ENCODE measurements at places on chromosomes 12 and 14. TPM values are rescaled to one million over a fixed set of nuclear protein-coding genes. Genes with fewer than 3 reads are reported as not detected.

The CD27 gene
- not detected for total RNA-seq

The AGAP2 gene
- total RNA-seq: 0.18 TPM

- peaks cover 36% of the 10 kb centered on the region for H3K4me1 ChIP-seq
- peak overlapping the region; percentile 49 for H3K4me3 ChIP-seq
- peaks cover 2% of the 10 kb centered on the region for H3K27me3 ChIP-seq
- H3K27ac ChIP-seq: peak overlapping the region; percentile 62
- DNase-seq: peak; percentile 57
- H3K36me3 ChIP-seq: no peaks in the 10 kb centered on the region
Measured at GRCh38 chr12:98399532-98399931, 115.9 kb upstream of the TMPO start.

GRCh38 chr14:96797582-96798349 is 584 bp downstream of the VRK1 start:
- H3K27me3 ChIP-seq: peaks cover 4% of the 10 kb centered on the region
- peak overlapping the region; percentile 94 for H3K27ac ChIP-seq
- peak; percentile 12 for DNase-seq
- H3K36me3 ChIP-seq: no peaks in the 10 kb centered on the region
- H3K4me3 ChIP-seq: peak overlapping the region; percentile 97
- peaks cover 35% of the 10 kb centered on the region for H3K4me1 ChIP-seq

DNA sequence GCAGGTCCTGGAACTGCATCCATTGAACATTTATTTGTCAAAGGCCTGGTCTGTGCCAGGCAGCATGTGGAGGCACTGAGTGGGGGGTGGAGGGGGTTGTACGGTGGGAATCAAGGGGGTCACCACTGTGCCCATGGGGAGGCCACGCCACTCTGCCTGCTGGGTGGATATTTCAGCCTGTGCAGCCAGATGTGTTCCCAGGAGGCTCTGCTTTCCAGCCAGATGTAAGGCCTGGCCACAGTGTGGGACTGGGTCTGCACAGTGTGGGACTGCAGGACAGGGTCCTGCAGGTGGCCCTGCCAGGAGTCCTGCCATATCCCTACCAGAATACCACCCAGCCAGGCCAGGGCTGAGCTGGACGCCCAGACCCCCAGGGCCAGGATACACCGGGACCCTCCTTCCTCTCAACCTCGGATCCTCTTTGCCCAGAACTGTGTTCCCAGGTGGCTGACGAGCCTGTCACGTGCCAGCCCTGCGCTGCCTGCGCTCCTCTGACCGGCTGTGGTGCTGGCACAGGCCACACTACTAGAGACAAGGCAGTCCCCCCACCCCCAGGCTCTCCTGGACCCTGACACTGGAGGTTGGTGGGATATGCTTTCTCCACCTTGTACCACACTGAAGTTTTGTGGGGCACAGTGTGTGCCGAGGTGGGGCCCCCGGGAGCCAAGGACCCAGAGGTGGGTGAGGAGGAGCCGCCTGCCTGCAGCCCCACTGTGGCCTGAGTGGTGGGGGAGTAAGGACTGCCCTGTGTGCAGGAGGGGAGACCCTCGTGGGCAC is 17.5 kb downstream of the XRCC3 start:
- no peak overlapping the region for H3K4me3 ChIP-seq
- H3K27ac ChIP-seq: peak overlapping the region; percentile 57
- no peak for DNase-seq
- H3K27me3 ChIP-seq: peaks cover 17% of the 10 kb centered on the region

- peaks cover 35% of the 10 kb centered on the region for H3K27me3 ChIP-seq
- no peak overlapping the region for H3K27ac ChIP-seq
Measured at GRCh38 chr12:6355491-6356373, 13.9 kb upstream of the TNFRSF1A start.

DNA sequence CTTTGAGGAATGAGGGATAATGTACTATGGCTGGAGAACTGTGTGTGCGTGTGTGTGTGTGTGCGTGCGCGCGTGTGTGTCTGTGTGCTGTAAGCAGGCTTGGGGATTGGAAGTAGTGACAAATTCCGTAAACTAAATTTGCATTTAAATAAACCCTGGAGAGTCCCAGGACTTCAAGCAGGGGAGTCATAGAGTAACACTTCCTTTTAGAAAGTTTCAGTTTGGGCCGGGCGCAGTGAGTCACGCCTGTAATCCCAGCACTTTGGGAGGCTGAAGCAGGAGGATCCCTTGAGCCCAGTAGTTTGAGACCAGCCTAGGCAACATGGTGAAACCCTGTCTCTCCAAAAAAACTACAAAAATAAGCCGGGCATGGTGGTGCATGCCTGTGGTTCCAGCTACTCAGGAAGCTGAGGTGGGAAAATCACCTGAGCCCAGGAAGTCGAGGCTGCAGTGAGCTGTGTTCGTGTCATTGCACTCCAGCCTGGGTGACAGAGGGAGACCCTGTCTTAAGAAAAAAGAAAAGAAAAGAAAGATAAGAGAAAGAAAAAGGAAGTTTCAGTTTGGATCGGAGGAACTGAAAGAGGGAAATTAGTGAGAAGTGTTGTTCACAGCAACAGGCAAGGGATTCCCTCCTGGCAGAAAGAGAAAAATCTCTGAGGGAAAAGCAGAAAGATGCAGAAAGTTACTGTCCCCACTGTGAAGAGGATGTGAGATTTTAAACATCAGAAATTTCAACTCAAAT is 222.7 kb upstream of the SOX5 start:
- no peak overlapping the region for H3K27ac ChIP-seq
- peaks cover 11% of the 10 kb centered on the region for H3K36me3 ChIP-seq
- H3K4me1 ChIP-seq: no peaks in the 10 kb centered on the region

GRCh38 chr14:65433157-65433556 is 20.6 kb downstream of the FUT8 start:
- H3K4me3 ChIP-seq: no peak overlapping the region
- H3K4me1 ChIP-seq: peaks cover 58% of the 10 kb centered on the region
- peak overlapping the region; percentile 57 for H3K27ac ChIP-seq
- H3K36me3 ChIP-seq: no peaks in the 10 kb centered on the region

GRCh38 chr14:53306911-53307310 is 153.8 kb upstream of the DDHD1 start:
- H3K36me3 ChIP-seq: no peaks in the 10 kb centered on the region
- peak; percentile 10 for DNase-seq
- H3K4me1 ChIP-seq: peaks cover 13% of the 10 kb centered on the region
- peak overlapping the region; percentile 89 for H3K4me3 ChIP-seq

DNA sequence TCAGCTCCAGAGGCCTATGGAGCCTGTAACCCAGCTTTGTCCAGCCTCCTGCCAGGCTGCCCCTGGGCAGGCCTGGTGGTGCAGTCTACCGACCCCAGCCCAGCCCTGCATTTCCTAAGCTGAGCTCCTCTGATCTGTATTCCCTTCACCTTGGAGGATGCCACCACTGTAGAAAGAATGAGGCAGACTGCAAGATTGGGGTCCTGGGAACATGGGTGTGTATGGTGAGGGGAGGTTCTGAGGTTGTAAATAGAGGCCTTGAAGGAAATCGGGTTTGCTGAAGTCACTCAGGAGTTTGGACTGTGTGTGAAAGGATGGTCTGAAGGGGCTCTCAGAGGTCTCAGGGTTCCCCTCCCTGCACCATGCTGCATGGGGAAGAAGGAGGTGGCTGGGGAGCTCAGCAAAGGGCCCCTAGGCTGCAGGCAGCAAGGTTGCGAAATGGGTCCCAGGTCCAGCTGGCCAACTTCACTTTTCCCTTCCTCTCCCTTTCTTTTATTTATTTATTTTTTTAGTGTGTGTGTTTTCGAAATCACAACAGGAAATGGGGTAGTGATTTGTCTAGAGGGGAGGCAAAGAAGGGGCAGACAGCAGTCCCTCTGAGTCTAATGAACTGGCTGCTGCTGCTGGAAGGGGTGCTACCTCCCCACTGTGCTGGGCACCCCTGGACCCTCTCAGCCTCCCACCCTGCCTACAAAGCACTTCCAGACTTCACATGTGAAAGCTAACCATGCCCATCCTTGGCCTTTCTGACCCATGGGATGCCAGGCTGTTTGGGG is 1.2 kb upstream of the LRP1-AS start:
- peaks cover 91% of the 10 kb centered on the region for H3K4me1 ChIP-seq
- H3K4me3 ChIP-seq: peak overlapping the region; percentile 65
- peak overlapping the region; percentile 97 for H3K27ac ChIP-seq
- peaks cover 2% of the 10 kb centered on the region for H3K27me3 ChIP-seq
